ENCODE measurements at places on chromosomes 5 and 9.

GRCh38 chr5:82388181-82388580, 110.0 kb upstream of the RPS23 start:
- DNase-seq, result no peak

DNA sequence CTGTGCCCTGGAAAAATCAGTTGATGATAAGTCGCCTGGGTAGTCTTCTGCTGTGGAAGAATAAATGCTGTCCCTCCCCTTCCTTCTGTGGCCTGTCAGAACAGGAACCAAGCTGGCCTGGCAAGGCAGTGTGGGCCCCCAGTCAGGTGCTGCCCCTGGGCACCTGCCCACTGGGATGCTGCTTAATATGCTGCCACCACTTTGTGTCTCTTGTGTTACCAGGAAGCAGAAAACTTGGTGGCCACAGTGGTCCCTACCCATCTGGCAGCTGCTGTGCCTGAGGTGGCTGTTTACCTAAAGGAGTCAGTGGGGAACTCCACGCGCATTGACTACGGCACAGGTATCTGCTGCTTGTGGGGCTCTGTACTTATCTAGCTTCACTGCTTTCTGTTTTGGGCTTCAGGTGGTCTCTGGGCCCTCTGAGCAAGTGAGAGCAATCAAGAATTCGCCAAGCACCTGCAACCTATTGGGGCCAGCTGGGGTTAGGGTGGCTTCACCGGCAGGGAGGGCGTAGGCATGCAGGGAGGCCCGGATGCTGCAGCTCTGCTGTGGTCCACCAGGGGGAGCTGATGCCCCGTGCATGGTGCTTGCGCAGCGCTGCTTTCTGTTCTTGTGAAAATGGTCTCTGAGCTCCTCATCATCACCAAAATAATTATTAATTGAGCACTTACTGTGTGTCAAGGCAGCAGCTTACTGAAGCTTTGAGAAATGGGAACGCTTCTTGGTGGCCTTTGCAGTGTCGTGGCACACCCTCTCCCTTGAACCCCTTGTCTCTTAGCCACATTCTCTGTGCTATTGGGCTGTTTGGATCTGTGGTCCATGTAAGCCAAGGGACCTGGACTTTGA, 20.3 kb downstream of the PTPA start:
- peak; percentile 90 for DNase-seq

DNA sequence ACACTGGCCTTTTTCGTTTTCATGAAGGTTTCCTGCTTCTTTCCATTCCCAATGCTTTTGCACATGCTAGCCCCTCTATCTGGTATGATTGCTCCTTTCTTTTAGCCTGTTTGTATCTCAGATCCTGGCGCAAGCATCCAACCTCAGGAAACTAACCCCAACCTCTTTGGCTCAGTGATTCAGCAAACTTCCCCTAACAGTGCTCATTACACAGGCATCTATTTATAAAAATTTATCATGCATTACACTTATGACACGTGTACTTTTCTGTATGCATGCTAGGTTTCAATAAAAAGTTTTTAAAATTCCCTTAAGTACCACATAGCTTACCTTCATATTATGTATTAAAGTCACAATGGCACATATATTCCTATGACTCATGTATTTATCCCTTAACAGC, 218.9 kb downstream of the EPB41L4A start:
- DNase-seq, result no peak

- no peak for DNase-seq
Measured at GRCh38 chr5:124061663-124062062, 549.7 kb downstream of the CSNK1G3 start.

DNA sequence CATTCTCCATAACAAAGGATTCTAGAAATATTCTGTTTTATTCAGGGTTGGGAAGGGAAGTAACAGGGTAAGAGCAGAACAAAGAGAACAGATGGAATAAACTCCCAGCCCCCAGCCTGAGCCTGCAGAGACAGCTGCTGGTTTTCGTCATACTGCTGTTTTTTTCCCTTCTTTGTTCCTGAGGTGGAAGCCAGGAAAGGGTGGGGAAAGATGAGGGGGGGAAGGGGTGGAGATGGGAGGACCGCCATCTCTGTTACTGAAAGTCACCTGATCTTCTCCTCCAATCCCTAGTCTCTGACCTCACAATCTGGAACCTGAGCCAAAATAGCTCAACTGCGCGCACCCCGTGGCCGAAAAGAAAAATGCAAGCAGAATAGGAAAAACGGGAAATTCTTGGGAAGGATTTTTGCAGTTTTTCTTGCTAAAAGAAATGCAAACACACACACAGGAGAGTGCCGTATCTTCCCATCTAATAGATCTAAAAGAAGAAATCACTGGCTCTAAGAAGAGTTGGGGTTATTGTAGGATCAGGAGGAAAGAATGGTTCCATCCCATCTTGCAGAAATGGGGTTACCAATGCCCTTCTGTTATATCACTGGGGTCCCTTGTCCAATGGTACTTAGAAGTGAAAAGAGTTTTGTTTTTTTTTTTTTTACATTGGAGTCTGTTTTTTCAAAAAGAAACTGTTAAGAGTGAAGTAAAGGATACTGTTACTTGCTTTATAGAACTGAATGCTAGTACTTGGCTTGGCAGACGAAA, 57.9 kb downstream of the DIAPH1 start:
- no peak for DNase-seq

- no peak for DNase-seq
Measured at GRCh38 chr9:95266649-95267048, 50.9 kb downstream of the FANCC start.

DNA sequence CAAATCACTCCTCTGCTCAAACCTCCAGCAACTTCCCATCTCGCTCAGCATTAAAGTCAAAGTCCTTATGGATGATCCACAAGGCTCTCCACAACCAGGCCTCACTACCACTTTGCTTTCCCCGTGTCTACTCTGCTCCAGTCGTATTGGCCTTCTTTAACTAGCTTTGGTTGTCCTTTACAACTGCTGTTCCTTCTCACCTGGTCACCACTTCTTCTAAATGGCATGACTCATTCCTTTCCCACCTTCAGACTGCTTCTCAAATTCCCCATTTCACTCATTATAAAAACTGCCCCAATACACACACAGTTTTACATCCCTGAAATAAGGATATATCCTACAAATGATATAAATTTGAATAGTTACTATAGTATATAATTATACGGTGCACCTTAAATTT, 30.4 kb downstream of the CERT1 start:
- no peak for DNase-seq

GRCh38 chr5:120527251-120527650, 63.2 kb downstream of the PRR16 start:
- DNase-seq, result no peak

GRCh38 chr9:68804911-68805889, 100.2 kb downstream of the PIP5K1B start:
- no peak for DNase-seq

DNA sequence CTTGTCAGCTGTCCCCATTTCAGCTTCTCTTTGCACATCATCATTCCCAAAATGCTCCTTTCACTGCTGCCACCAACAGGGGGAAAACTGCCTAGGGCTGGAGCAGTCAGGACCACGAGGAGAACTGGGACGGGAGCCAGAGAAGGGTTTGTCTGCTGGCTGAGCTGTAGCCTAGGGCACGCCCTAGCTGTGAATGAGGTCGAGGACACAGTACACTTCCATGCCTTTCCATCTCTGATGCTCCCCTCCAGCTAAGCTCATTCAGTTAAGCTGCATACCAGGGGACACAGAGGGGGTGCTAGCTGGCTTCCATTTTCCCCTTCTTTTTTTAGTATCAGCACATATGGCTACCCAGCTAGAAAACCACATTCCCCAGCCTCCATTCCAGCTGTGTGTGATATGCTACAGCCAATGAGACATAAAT, 64.7 kb downstream of the STK10 start:
- DNase-seq, result no peak

GRCh38 chr5:56632199-56632598, 183.2 kb upstream of the MAP3K1 start:
- DNase-seq, result no peak

GRCh38 chr9:106954974-106955850, 92.2 kb downstream of the ZNF462 start:
- no peak for DNase-seq

DNA sequence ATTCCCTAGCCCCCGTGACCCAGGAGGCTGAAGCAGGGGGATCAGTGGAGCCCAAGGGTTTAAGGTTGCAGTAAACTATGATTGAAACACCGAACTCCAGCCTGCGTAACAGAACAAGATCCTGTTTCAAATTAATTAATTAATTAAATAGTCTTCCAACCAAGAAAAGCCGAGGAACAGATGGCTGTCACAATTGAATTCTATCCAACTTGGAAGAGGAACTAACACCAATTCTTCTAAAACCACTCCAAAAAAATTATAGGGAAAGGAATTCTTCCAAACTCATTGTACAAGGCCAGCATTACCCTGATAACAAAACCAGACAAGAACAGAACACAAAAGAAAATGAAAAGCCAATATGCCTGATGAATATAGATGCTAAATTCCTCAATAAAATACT, 43.4 kb upstream of the RGS7BP start:
- no peak for DNase-seq

DNA sequence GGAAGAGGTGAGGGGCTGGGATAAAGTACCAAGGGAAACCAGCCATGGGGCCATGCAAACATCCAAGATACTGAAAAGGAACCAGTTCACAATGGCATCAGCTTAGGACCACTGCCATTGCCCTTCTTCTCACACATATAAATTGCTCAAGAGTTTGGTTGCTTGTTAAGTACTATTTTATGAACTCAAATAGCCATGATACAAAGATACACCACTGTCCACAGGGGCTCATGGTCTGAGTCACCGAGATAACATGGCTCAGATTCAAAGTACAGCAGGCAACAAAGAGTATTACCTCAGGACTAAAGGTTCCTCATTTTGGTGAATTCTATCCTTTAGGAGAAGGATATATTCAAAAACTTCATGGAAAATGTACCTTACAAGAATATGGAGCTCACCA, 55.6 kb downstream of the FANCC start:
- no peak for DNase-seq

- DNase-seq, result no peak
Measured at GRCh38 chr5:15946026-15946425, 233.6 kb downstream of the MARCHF11 start.

GRCh38 chr5:37272511-37272910, 23.3 kb upstream of the CPLANE1 start:
- no peak for DNase-seq

GRCh38 chr9:2872250-2872930, 28.5 kb upstream of the PUM3 start:
- no peak for DNase-seq

DNA sequence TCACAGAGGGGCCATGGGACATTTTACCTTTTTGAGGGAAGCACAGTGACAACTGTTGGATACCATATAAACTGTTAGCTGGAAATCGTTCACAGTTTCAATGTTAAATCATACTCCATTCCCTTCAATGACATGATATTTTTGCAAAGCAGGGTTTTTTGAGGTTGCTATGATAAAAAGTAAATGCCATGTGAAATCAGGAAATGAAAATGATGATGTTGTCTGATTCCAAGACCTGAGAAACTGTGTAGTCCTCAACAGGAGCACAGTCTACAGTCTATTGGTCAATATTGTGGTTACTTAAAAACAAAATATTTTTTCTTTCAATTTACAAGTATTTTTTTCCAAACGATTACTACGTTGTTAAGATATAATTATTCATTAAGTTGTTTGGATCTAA, 24.0 kb upstream of the ADAM19 start:
- DNase-seq, result no peak

DNA sequence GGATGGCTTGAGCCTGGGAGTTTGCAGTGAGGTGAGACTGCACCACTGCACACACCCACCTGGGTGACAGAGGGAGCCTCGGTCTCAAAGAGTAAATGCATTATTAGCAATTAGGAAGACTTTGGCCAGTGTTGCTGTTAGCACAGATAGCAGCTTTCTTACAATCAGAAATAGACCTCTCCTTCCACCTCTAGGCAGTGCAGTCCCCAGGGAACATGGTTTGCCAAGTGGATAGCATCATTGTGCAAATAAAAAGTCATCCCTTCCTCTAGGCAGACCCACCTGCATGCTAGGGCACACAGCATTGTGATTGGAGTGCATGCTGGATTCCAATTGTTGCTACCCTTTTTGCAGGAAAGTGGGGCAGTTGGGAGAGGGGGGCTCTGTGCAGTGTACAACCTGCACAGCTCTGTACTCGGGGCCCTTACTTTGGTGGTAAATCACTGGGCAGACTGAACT, 77.9 kb upstream of the KLF9 start:
- DNase-seq, result no peak

GRCh38 chr9:114908805-114909448, 21.5 kb downstream of the TNFSF8 start:
- DNase-seq, result no peak

DNA sequence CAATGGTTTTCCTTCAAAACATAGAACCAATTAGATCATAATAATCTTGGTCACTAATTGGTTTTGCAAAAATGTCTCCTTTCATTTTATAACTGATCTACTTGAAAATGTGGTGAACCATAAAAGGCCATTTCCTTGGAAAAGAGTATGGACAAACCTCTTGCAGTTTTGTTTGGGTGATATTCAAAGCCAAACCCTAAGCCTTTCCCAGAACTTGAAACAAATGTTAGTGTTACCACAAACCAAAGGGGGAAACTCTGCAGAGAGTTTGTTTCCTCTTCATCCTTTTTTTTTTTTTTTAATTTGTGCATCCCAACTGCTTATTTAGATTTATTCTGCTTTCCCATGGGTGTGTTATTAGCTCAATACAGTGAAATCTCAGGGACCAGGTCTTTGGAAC, 204.4 kb upstream of the ADAMTSL1 start:
- DNase-seq, result no peak

- DNase-seq, result no peak
Measured at GRCh38 chr5:55039843-55040242, 15.8 kb downstream of the GZMK start.

DNA sequence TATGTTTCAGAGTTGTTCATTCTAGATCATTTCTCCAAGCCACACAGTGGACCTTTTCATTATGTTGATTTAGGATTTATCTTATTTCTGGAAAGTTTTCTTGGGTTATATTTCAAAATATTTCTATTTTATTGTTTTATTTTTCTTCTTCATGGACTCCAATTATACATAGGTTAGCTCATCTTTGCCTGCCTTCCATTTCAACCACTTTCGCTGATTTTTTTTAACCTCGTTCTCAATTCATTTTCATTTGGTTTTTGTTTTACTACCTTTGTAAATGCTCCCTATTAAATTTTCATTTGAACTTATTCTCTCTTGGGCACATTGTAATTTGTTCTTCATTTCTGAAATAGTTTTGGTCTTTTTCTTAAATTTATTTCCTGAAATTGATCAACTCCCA, 169.0 kb upstream of the PITX1 start:
- no peak for DNase-seq

GRCh38 chr5:13591621-13592020, 352.9 kb downstream of the DNAH5 start:
- DNase-seq, result no peak

DNA sequence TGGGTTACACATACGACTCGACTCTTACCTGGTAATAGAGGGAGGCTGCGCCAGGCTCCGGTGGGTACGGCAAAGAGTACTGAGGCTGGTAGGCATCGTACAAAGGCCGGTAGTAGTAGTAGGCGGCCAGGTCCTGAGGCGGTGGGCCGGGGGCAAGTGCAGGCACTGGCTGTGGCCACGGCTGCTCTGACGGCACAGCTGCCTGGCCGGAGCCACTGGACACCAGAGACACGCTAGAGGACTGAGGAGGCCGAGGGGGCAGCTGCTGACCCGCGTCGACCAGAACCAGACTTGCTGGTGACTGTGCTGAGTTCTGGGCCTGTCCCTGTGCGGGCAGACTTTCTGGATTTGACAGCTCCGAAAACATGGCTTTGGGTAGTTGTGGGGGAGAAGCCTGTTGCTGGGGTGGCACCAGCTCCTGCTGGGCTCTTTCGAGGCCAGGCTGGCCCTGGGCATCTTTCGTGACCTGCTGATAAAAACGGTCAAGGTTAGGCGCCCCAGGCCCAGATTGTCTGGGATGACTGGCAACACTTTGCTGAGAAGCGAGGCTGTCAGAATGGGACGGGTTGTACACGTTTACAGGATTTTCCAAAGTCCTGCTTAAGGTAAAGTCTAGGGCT, 8.7 kb downstream of the SEC16A start:
- DNase-seq, result no peak
